ENCODE measurements at places on chromosomes 13 and 19.

GRCh38 chr13:27415116-27415515 lies 9.3 kb upstream of the GTF3A start:
- no peak for DNase-seq

- no peak for DNase-seq
These were observed 17.8 kb downstream of the PCCA start for GRCh38 chr13:100106705-100107104.

DNA sequence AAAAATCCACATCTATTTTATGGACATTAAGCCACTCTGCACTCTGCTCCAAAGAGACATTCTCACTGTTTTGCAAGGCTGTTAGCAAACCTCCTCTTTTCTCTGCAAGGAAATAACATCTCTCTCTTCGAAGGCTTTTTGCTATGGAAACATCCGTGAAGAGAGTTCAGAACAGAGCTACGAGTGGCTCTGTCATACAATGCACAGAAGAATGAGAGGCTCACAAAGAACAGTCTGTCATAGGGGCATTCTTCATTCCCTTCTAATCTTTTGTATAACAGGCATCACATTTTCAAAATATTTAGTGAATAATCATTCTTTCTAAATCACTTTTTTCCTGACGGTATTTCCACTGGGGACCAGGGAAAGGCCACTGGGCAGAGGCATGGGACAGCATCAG lies 346.1 kb downstream of the IRS2 start:
- no peak for DNase-seq

- no peak for DNase-seq
These were observed 40.3 kb upstream of the TFDP1 start for GRCh38 chr13:113544071-113544891.

GRCh38 chr13:101866889-101867581 lies 414.6 kb downstream of the ITGBL1 start:
- DNase-seq, result no peak

DNA sequence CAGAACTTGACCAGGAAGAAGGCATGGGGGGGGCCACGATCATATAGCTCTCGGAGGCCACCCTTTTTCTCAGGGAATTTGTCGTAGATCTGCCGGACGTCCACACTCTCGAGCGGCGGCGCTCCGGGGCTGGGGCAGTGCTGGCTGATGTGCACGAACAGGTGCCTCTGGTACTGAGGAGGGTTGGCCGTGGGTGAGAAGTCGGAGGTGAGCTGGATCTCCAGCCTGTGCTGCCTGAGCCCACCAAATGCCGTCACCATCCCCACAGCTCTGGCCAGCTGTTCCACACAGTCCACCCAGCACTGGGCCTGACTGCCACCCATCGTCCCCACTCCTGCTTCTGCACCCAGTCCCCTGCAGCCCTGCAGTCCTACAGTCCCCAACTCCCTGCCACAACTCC lies 12.0 kb downstream of the CD37 start:
- no peak for DNase-seq

GRCh38 chr19:1880611-1881392 lies 4.5 kb downstream of the ABHD17A start:
- DNase-seq, result no peak

DNA sequence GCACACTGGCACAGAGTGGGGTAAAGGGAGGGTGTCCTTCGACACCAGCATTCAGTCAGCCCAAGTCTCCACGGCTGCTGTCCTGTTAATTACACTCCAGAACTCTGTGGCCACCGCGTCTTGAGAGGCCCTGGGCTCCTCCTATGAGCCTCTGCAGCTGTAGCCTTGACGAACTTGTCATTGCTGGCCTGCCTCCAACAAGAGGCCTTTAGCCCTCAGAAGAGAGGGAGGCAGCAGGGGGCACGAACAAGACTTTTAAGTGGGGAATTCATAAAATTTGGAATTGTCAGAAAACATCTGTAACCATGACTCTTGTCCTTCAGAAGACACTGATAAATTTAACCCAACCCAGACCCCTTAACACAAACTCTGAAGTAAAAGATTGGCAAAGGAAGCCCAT lies 241.9 kb downstream of the UQCRFS1 start:
- DNase-seq, result no peak

DNA sequence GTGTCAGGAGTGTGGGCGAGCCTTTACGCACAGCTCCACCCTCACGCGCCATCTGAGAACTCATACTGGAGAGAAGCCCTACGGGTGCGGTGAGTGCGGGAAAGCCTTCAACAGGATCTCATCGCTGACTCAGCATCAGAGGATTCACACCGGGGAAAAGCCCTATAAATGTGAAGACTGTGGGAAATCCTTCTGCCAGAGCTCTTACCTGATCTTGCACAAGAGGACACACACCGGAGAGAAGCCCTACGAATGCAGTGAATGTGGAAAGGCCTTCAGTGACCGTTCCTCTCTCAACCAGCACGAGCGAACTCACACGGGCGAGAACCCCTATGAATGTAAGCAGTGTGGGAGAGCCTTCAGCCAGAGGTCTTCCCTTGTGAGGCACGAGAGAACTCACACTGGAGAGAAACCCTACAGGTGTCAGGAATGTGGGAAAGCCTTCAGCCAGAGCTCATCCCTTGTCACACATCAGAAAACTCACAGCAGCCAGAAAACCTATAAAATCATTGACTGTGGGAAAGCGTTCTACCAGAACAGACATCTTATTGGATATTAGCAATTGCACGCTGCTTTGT lies 6.9 kb upstream of the ZNF555 start:
- no peak for DNase-seq

DNA sequence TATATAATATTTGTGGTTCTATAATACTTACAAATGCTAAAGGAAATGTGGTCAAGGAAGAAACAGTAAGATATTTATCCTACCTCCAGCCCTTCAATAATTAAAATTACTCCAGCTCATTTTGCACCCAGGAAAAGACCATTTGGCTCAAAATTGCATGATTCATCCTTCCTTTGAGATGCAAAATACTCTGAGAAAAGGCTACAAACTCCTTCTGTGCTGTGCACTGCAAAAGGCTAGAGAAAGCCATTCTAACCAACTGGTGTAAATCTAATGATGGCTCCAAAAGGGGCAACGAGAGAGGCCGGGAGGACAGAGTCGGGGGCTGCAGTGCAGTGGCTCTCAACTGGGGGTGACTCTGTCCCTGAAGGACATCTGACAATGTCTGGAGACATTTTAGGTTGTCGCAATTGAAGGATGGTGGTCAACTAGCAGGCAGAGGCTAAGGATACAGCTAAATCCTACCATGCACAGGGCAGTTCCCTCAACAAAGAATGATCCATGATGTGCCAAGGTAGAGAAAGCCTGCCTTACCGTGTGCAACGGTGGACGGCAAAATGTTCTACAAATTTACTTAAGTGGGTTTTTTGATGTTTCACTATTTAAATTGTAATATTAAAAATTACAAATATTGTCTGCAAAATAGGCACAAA lies 32.6 kb downstream of the SLC7A1 start:
- DNase-seq, result no peak

DNA sequence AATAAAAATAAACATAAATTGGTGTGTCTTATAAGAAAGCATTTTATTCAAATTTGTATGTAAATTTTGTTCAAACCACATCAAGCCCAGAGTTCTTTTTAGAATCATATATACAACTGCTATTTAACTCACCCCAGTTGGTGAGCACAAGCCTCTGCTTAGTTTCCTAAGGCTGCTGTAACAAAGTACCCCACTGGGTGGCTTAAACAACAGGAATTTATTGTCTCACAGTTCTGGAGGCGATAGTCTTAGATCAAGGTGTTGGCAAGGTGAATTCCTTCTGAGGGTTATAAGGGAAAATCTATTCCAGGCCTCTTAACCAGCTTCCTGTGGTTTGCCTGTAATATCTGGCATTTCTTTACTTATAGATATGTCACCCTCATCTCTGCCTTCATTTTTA lies 1133.5 kb downstream of the OLFM4 start:
- DNase-seq, result no peak

- DNase-seq, result no peak
These were observed 429.3 kb upstream of the NBEA start for GRCh38 chr13:34512817-34513216.

GRCh38 chr13:43294412-43294811 lies 271.0 kb downstream of the DNAJC15 start:
- DNase-seq, result no peak

DNA sequence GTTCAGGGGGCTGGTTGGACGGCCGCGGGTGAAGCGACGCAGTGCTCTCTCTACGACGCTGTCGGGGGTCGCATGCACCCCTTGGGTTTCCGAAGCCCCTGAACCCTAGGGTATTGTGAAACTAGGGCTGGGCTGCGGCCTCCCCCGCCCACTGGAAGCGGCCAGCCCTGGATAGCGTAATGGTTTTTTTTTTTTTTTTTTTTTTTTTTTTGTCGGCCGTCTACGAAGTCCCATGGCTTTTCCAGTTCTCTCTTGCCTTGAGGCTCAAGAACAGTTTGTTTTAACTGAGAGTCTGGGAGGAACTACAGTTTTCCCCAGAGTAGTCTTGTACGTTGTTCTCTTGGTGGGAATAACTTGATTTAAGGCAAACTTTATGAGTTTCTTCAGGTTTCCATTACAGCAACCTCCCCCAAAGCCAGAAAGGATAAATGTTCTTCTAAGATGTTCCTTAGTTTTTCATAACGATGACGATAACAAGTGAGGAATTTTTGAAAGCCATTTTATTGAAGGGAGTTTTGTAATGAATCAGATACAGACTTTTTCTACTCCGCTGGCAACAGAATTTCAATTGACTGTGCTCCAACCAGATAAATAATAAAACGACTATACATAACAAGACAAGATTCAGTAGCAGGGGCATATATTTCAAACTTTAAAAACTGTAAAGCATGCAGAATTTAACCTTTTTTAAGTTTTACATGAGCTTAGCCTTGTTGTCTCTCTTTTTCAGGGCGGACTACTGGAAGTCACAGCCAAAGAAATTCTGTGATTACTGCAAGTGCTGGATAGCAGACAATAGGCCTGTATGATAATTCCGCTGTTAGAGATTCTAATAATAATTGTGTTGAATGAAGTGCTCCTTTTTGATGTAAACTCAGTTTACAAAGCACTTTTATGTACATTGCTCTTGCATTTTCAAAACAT lies 867 bp downstream of the WBP4 start:
- DNase-seq, result no peak

- DNase-seq, result no peak
These were observed 379.3 kb upstream of the SGCG start for GRCh38 chr13:22801402-22802003.

DNA sequence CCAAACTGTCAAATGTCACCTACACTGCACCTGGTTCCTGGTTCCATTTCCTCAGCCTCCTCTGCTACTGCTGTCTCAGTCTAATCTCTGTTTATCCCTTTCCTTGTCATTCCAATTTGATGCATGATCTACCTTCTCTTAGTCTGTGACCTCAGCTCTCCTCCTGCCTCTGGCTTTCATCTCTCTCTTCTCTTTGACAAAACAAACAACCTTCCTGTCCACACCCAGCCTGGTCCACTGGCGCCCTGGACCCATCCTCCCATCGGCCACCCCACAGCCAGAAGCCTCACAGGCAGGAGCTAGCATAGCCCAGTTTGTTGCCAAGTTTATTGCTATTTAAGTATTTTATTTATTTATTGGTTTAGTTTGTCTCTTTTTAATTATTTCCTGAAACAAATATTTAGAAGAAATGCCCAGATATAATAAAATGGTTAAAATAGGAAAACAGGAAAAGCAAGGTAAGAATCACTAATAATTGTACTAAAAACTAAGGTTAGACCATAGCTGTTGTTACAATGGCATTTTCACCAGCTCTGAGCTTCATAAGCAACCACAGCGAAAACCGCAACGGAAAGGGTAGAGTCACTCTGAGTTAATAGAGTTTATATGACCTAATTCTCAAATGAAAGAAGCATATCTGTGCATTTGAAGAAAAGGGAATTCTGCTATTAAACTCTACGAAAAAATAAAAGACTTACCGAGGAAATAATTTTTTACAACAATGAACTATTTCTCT lies 68.6 kb downstream of the EFNB2 start:
- DNase-seq, result no peak
